Activated naive CD4-positive, alpha-beta T cell treated with anti-CD3 and anti-CD28 coated beads, Interleukin-2, amount 50 U/mL, for 72 hours (primary cell): ENCODE measurements at places on chromosomes 3 and 15. TPM values are rescaled to one million over a fixed set of nuclear protein-coding genes. Genes with fewer than 3 reads are reported as not detected.

PTH1R gene
- total RNA-seq: not detected

- no peak for DNase-seq
Measured at GRCh38 chr3:59856934-59857460, 807.2 kb upstream of the CFAP20DC start.

DNA sequence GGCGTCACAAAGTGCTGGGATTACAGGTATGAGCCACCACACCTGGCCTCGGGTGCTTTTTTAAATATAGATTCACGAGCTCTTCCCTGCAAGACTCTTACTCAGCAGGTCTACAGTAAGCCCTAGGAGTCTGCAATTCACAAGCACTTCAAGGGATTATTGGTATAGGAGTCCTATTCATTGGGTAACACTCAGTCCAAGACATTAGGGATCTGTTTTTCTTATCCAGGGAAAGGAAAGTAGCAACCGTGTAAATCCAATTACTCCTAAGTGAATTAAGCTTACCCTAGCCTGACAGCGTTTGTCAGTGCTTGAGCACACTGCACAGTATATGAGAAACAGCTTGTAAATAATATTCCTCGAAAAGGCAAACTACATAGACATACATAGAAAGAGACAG lies 109.9 kb downstream of the SENP2 start:
- no peak for DNase-seq

GRCh38 chr15:63372018-63372705 lies 9.5 kb downstream of the CA12 start:
- DNase-seq: no peak

NR2C2 gene
- 51.8 TPM for total RNA-seq

IMPG2 gene
- total RNA-seq: 0.45 TPM

PLS1 gene
- 6.0 TPM for total RNA-seq

IL17RE gene
- total RNA-seq: 1.4 TPM

DNA sequence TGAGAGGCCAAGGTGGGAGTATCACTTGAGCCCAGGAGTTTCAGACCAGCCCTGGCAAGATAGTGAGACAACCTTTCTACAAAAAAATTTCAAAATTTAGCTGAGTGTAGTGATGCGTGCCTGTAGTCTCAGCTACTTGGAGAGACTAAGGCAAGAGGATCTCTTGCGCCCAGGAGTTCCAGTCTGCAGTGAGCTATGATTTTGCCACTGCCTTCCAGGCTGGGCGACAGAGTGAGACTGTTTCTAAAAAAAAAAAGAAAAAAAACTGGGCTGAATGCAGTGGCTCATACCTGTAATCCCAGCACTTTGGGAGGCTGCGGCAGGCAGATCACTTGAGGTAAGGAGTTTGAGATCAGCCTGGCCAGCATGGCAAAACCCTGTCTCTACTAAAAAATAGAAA lies 14.0 kb upstream of the PIK3CB start:
- no peak for DNase-seq

SNTN gene
- not detected for total RNA-seq

DNA sequence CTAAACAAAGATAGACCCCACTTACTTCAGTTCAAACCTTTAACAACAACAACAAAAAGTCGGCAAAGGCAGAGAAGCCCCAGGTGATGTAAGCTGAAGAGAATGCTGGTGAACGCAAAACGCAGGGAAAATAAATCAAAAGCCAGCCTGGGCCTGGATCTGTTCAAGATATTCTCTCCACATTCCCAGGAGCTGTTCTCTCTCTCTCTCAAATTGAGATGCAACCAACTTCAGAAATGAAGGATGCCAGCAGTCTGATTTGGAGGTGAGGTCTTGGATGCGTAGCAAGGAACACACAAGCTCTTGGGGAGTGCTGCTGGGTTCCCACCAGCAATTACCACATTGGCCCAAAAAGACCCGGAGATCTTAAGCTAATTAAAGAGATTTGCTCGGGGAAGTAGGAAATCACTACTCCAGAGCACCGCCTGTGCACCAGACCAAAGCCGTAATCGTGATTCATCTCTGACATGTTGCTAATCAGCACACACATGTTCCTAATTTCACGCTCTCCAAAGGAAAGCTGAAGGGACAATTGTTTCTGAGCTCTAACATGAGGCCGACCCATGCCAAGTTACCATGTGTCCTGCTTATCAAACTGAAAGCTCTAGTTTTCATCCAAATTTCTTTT lies 37.1 kb downstream of the IL17RD start:
- no peak for DNase-seq

ZBED2 gene
- 517 TPM for total RNA-seq

EDEM1 gene
- 181 TPM for total RNA-seq

ENTPD3 gene
- total RNA-seq: not detected

DNA sequence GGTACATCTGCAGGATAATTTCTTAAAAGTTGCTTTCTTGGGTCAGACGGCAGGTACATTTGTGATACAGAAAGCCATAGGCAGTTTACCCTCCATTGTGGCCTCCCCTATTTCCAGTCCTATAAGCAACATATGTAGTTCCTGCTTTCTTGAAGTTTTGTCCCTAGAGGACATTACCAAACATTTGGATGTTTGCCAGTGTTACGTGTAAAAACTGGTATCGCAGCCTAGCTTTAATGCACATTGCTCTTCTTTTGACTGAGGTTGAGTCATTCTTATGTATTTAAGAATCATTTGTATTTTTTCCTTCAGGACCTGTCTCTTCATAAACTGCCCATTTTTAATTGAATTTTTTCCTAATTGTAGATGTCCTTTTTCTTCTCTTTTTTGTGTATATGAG lies 114.3 kb downstream of the DIPK2A start:
- DNase-seq: no peak

CISH gene
- total RNA-seq: 258 TPM

GRCh38 chr3:78116874-78117273 lies 1077.0 kb downstream of the ROBO2 start:
- no peak for DNase-seq

DNA sequence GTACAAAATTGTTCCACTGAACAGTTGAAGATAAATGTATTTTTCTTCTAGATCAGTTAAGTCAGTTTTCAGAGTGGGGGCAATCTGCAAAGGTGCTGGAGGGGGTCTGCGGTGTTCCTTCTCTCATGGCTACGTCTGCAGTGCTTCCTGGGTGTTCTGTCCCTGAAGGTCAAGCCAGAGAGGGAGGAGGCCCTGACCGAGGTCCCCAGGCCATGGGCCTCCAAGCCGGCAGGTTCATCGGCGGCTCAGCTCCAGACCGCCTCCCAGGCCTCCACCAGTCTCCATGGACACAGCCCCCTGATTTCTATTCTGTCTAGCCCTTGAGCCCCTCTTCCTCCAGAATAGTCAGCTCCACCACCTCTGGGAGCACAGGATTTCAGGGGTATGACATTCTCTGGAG lies 28.5 kb upstream of the TSEN2 start:
- no peak for DNase-seq

- no peak for DNase-seq
Measured at GRCh38 chr15:79160211-79160610, 69.6 kb upstream of the RASGRF1 start.

GRCh38 chr3:52403271-52403841 lies 41.5 kb downstream of the SEMA3G start:
- DNase-seq: no peak

ACOX2 gene
- total RNA-seq: not detected

DNA sequence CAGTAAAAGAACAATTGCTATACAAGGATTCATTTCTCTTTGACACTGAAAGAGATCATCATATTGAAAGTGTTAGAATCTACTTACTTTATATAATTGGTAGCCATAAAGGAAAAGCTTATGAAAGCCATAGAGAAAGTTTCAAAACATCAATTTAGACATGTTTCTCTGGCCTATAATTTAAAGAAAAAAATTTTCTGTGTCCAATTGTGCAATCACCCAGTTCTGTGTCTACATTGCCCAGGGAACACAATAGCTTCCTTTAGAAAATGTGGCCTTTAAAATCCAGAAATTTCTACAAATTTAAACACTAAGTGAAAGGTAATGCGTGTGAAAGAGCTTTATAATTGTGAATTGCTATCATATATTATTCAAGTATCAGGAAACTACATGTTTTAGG lies 259.2 kb downstream of the GBE1 start:
- no peak for DNase-seq

GRCh38 chr3:131591394-131592014 lies 88.7 kb upstream of the MRPL3 start:
- no peak for DNase-seq

GRCh38 chr3:126816298-126816697 lies 112.3 kb downstream of the CHCHD6 start:
- DNase-seq: no peak

TRPM1 gene
- not detected for total RNA-seq

DNA sequence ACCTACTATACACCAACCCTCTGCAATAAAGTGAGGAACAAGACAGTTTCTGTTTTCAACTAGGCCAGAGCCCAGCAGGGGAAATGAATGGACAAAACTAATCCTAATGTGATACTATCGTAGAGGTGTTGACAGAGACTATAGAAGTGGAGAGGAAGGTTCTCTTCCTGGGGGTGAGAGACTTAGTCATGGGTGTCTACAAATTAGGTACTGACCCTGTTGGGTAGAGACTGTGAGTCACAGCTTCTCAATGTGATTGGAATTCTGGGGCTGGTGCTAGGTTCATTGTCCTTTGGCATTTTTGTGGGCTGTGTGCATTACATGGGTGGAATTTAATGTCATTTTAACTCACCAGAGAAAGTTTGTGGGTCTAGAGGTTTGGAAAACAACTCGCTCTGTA lies 79.3 kb downstream of the ADAMTSL3 start:
- DNase-seq: no peak

RTP1 gene
- not detected for total RNA-seq

PPP1R14D gene
- total RNA-seq: not detected

DNA sequence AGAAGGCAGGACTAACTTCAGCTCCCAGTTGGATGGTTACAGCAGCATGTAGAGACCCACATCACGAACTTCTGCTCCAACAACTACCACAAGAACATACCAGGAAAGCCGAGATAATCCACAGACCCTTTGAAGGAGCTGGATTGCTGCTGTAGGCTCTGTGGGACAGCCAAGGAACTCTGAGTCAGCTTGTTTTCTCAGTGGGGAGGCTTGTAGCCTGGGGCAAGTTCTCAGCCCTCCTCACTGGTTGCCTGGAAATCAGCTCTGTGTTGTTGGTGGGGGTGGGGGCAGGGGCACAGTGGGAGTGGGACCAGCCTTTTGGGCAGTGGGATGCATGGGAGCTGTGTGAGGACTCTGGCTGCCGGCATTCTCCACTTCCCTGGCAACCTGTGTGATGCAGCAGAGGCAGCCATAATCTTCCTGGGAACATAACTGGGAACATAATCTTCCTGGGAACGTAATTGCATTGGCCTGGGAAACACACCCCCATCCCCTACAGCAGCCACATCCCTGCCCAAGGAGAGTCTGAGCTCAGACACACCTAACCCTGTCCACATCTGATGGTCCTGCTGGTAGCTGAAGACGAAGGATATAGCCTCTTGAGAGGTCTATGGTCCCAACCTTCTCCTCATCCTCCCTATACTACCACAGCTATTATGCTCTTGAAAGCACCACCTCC lies 153.1 kb downstream of the PEAK1 start:
- no peak for DNase-seq

TMCO5A gene
- not detected for total RNA-seq

FHIT gene
- 37.0 TPM for total RNA-seq

DNA sequence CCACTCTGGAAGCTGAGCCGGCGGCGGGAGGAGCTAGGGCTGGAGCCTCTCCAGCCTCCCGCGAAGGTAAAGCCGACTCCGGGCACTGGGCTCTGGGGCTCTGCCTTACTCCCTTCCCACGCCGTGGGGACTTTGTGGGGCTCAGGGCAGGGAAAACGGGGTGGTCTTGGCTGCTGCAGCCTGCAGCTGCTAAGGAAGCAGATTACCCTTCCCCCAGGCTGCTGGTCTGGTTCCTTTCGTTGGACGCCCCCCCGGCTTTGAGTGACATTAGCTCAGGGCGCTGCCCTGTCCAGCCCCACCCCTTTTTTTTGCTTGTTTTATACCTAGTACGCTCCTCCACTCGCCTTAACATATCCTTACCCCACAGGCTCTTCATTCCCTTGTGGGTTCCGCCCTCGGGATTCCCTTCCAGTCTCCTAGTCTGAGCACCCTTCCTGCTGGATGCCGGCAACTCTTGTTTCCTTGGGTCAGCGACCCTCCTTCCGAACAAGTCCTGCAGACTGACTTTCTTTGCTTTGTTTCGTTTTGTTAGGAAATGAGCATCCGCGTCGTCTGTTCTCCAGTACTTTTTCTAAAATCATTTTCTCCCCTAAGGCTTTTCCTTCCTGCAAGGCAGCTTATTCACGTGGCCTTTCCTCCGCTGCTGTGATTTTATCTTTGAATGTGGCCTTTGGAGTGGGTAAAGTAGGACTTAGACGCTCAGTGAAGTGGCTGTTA lies 551 bp downstream of the DNAJC13 start:
- DNase-seq: no peak
